ENCODE measurements at places on chromosomes 1 and 21.

DNA sequence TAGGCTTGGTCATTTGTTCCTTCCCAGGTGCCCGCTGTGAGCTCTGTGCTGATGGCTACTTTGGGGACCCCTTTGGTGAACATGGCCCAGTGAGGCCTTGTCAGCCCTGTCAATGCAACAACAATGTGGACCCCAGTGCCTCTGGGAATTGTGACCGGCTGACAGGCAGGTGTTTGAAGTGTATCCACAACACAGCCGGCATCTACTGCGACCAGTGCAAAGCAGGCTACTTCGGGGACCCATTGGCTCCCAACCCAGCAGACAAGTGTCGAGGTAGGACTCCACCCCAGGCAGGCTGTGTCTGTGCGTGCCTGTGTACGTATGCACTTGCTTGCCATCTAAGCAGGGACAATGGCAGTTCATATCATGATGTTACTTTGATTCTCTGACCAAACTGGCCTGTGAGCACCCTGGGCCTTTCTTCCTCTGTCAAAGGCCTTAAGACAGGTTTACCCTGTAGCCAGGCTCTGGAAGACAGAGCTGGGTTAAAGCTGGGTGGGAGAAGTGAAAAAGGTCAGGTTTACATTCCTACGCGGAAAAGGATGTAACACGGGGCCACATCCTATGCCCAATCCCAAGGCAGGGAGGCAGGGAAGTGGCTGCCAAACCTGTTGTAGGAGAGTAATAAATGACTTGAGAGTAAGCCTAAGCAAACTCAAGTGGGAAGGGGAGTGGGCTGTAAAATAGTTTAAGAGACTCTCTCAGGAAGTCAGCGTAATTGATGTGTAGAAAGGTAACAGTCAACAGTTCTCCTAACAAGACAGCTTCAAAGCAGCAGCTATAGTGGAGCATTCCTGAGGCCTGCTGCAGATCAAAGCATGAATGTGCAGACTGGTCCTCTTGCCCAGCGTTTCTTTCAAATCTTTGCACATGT is 42.5 kb downstream of the LAMC2 start:
- DNase-seq, result no peak

- peak; percentile 59 for DNase-seq
These were observed 95.3 kb downstream of the FOXD2 start for GRCh38 chr1:47532921-47533792.

DNA sequence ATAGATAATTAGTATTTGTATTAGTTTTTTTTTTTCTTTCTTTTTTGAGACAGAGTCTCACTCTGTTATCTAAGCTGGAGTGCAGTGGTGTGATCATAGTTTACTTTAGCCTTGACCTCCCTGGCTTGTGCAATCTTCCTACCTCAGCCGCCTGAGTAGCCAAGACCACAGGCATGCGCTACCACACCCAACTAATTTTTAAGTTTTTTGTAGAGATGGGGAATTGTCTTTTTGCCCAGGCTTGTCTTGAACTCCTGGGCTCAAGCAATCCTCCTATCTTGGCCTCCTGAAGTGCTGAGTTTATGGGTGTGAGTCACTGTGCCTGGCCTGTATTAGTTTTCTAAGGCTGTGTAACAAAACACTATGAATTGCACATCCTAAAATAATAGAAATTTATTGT is 58.3 kb downstream of the MSH4 start:
- DNase-seq, result no peak

GRCh38 chr1:234900595-234900994 is 228.0 kb downstream of the TOMM20 start:
- DNase-seq, result no peak

GRCh38 chr1:93033029-93033428 is 46.1 kb upstream of the MTF2 start:
- no peak for DNase-seq

DNA sequence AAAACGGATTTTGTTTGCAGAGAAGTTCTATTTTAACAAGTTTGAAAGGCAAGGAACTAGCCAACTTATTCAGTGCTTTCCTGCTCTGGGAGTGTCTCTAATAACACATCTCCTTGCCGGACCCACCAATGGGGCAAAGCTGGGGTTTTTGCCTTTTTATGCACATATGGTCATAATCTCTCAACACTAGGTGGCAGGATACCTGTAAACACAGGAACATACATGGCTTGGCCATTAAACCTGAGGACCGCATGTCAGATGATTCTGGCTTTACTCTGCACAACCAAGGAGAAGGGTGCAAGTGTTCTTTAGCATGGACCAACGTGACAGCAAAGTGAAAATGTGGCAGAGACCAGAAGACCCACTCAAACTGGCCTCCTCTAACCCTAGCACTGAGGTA is 4.9 kb downstream of the TMEM9 start:
- DNase-seq, result peak; percentile 44

GRCh38 chr1:19969898-19970660 is 9.3 kb downstream of the PLA2G2A start:
- no peak for DNase-seq

DNA sequence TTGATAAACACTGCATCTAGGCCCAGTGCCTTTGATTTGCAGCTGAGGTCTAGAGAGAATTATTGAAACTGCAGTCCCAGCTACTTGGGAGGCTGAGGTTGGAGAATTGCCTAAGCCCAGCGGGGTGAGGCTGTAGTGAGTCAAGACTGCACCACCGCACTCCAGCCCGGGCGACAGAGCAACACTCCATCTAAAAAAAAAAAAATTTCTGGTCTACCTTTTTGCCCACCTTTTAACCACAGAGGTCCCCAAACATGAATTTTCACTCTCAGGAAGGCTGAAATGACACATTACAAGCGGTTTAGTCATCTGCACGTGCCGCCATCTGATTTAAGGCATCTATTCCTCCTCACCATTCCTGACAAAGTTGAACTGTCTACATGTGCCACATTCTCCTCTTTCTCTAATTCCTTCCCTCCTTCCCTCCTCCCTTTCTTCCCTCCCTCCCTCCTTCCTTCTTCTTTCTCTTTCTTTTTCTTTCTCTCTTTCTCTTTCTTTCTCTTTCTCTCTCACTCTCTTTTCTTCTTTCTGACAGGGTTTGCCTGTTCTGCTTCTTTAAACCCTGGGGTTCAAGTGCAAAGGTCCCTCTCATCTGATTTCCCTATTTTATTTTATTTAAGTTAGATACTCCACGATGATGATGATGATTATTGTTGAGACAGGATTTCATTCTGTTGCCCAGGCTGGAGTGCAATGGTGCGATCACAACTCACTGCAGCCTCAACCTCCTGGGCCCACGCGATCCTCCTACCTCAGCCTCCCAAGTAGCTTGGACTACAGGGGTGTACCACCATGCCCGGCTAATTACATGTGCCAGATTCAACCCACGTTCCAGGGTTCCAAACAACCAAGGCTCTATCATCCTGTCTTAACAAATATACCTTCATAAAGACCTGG is 3.0 kb upstream of the SOD1 start:
- no peak for DNase-seq

GRCh38 chr1:105997516-105997915 is 1059.0 kb upstream of the PRMT6 start:
- DNase-seq, result no peak

GRCh38 chr1:41738475-41738874 is 180.2 kb downstream of the HIVEP3 start:
- no peak for DNase-seq

GRCh38 chr1:197307551-197307950 is 39.5 kb downstream of the CRB1 start:
- no peak for DNase-seq

- no peak for DNase-seq
These were observed 147.0 kb downstream of the ST6GALNAC5 start for GRCh38 chr1:77014073-77014788.

DNA sequence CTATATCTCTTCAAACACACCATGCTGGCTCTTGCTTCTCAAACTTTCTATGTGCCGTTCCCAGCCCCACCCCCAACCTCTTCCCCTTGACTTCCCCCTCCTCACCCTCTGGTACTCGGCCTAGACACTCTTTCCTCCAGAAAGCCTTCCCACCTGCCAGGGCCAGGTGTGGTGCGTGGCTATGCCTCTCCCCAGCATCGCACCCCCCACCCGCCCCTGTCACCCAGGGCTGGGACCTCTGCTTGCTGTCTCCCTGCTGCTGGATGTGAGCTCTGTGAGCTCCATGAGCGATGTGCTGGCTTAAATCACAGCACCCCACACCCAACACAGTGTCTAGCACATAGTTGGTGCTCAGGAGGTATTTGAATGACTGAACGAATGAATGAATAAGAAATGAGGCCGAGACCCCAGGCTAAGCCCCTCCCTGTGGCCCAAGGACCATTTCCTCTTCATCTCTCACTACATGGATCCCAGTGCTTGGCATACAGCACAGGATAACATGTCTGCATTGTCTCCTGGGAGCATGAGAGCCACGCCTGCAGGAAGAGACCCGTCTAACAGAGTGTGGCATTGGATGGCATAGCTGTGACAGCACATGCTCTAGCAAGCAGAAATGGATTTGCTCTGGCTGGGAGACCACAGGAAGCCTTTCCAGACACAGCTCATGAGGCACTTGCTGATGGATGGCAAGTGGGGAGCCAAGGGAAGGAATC is 19.7 kb downstream of the TNNT2 start:
- DNase-seq, result no peak

- no peak for DNase-seq
These were observed 44.5 kb upstream of the PRRX1 start for GRCh38 chr1:170619241-170620028.

DNA sequence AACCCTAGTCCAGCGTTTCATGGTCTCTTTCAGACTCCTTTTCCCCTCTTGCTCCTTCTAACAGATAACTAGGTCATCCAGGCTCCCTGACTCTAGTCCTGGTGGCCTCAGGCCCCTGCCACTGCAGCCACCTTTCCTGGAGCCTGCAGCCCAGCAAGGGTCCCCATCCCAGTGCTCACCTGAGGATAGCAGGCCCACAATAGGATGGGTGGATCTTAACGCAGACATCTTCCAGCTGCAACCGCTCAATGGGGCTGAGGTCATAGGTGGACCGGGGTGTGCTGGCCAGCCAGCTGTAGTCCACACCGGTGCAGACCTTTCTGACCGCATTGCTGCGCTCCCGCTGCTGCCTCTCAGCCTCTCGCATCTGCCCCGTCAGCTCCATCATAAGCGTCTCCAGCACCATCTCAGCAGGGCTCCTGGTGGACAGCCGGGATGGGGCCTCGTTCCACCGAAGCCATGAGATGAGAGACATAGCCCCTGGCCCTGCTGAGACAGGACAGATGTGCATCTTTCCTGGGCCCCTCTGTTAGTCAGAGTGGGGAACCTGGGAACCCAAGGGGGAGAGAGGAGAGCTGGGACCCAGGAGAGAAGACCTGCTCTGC is 10.9 kb downstream of the RD3 start:
- DNase-seq, result no peak

DNA sequence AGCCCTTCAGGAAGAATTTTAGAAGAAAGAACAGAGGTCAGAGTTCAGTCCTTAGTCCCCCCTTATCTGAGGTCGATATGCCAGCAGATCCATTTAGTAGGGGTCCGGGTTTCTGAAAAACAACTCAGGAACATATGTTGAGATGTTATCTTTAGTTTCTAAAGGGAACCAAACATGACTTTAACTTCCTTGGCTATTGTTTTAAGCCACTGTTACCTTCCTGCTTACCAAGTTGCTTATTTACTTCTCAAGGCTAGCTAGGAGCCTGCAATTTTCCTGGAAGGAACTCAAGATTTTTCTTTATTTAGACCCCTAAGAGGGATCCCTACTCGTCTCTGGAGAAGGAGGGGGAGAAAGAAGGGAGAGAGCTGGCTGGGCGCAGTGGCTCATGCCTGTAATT is 54.3 kb downstream of the KCNC4 start:
- no peak for DNase-seq

DNA sequence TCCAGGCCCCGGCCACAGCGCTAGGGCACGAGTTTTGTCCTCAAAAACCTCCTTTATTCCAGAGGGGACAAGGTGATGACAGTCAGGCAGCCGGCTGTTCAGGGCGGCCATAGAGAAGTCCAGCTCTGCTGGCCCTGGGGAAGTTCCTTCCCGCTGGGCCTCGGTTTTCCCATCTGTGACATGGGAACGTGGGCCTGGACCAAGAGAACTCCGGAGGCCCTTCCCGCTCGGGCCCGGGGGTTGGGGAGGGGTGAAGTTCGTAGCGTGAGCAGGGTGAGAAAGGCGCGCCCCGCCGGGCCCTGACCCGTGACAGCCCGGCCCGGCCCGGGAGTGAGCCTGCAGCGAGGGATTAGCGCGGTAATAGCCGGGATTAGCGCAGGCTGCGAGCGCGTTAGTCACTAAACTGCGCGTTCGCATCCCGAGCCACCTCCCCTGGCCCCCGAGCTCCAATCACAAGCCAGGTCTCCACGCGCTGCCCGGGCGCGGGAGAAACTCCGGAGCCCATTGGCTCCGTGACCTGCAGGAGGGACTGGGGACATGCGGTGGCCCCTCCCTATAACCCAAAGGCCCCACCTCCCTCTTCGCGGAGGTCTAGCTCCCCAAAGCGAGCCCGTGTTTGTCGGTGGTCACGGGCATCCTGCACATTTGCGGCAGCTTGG is 29.8 kb upstream of the PADI2 start:
- DNase-seq, result no peak

GRCh38 chr1:82337635-82338034 is 536.9 kb downstream of the ADGRL2 start:
- no peak for DNase-seq

GRCh38 chr1:20491866-20492265 is 5.9 kb upstream of the CAMK2N1 start:
- no peak for DNase-seq

DNA sequence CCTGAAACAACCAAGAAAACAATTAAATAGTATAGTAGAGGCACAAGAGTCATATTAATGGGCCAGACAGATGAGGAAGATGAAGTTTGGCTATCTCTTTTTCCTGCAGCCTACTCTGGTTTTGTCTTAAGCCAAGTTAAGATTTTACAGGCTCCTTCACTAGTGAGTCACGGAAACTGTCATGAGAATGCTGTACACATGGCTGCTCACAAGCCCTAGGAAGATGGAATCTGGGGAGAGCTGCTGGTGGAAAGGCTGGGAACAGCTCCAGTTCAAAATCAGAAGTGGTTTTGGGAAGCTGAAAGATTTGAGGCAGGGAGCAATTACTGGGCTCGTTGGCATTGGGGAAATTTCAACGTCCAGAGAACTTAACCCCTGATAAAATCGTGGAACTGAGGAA is 46.4 kb upstream of the S1PR1 start:
- no peak for DNase-seq

DNA sequence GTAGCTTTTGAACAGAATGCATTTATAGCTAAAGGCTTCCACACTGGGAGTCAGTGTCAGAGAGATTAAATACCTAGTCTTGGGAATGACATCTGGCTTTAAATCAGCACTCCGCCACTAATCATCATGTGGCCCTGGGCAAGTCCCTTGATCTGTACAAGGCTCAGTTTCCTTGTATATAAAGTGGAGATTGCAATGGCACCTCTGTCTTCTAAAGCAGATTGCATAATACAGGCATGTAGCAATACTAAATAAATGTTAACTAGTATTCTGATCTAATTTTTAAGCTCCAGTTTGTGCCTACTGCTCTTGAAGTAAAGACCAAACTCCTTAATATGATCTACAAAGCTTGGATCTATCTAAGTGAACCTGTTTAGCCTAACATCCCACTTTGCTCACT is 249.4 kb downstream of the PLPP3 start:
- no peak for DNase-seq

Measured in HTR-8/SVneo (cell line).